Mammary epithelial cell (primary cell): ENCODE measurements at places on chromosomes 3 and 15. TPM values are rescaled to one million over a fixed set of nuclear protein-coding genes. Genes with fewer than 3 reads are reported as not detected.

Gene TMEM212
- total RNA-seq, result not detected

Gene GPR15
- not detected in 2 replicates for total RNA-seq

Gene SLC2A2
- total RNA-seq, result not detected

Gene CCR8
- total RNA-seq, result not detected in 2 replicates

Gene UBAP1L
- total RNA-seq, result 2.3 TPM

Gene ZKSCAN7
- 1.7 and 4.2 TPM in 2 replicates for total RNA-seq

Gene GNAT1
- 1.8 TPM in 1 of 2 replicates, not detected in the other for total RNA-seq

Gene CASR
- not detected for total RNA-seq

Gene SPTBN5
- 0.61 and 3.0 TPM in 2 replicates for total RNA-seq

Gene GOLGA6L10
- total RNA-seq, result 3.2 and 4.8 TPM in 2 replicates

Gene GOLGA6B
- not detected for total RNA-seq

Gene DNAJA4
- 8.2 TPM for total RNA-seq

Gene SCG5
- 1.8 and 3.6 TPM in 2 replicates for total RNA-seq

Gene FRMD4B
- 64.1 and 65.4 TPM in 2 replicates for total RNA-seq
